ENCODE measurements at places on chromosomes 4 and X.

DNA sequence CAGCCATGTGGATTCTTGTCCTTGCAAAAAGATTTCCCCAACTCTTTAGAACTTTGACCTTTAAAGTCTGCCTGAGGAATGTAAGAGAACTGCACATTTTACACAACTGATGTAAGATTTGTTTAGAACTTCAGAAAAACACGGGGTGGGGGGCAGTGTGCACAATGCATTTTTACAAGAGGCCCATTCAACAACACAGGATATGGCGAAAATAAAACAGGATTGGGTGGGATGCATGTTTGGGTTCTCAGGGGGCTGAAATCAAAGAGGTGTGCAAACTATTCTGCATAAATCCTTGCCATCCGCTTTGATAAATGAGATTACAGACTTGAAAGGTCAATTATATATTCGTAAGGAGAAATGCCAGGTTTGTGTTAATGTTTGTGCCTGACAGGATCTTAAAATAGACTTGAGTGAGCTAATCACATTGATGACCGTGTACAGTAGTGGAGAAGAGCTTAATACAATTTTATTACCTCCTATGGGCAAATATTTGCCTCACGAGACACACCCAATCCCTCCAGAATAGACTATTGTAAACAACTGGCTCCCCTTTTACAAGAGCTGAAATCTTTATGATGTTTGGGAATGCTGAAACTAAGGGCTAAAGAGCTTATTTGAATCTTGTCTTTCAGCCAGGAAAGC lies 184.1 kb upstream of the LEF1 start:
- DNase-seq, result no peak

DNA sequence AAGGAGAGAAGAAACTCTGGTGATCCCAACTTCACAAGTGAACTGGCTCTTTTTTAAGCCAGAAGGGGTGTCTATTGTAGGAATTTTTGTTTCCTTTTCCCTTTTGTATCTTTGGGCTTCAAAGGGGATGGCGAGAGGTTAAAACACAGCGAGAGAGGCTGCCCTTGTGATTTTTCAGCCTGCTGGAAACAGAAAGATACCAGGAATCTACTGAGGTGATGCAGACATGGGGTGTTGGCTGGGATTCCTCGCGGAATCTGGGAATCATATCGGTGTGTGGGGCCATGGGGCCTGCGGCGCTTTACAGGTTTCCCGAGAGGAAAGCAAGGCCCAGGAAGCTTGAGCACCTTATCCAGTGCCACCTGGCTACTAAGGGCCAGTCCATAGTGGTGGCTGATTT lies 99.4 kb upstream of the STX18 start:
- no peak for DNase-seq

DNA sequence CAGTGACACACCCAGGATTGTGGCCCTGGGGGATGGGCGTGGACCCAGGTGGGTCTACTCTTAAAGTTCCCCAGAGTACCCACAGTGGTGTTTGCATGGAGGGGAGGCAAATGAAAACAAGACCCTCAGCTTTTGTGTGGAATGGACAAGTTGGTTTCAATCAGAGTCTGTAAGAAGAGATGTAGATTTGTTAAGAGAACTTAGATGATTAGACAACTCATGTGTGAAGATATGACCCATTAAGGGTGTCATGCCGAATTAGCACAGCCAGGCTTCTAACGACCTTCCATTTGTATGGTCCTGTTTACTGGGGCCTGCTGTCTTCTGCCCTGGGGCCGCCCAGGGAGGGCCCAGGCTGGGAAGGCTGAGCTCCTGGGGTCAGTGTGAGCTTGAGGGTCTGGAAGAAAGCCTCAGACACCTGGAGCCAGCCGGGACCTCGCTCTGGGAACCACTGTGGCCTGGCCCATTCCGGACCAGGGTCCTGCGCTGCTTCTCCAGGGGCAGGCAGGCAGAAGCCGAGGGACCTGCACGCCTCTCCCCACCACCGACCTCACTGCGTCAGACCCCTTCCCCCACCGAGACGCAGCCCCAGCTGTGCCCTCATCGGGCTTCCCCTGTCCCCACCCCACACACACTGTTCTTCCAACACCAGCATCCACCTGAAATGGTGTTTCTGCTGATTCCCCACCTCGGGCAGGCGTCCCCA lies 20.4 kb downstream of the UVSSA start:
- DNase-seq, result no peak

- DNase-seq, result no peak
Measured at GRCh38 chr4:24235618-24236017, 345.8 kb upstream of the PPARGC1A start.

DNA sequence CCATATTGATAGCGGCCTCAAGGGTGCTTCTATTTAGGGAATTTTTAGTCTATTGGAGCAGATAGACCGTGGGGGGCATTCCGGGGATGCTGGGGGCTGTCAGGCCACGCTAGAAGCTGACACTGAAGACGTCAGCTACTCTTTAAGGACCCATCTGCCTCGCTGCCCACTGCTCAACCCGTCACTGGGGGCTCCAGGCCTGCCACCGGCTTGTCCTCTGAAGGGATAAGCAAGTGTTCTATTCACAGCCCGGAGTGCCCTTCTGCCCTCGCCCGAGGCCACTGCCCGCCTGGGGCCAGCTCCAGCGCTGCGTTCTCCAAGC lies 679 bp upstream of the MSL3 start:
- DNase-seq, result no peak

- DNase-seq, result peak; percentile 51
Measured at GRCh38 chr4:1043651-1044468, 32.4 kb downstream of the FGFRL1 start.

DNA sequence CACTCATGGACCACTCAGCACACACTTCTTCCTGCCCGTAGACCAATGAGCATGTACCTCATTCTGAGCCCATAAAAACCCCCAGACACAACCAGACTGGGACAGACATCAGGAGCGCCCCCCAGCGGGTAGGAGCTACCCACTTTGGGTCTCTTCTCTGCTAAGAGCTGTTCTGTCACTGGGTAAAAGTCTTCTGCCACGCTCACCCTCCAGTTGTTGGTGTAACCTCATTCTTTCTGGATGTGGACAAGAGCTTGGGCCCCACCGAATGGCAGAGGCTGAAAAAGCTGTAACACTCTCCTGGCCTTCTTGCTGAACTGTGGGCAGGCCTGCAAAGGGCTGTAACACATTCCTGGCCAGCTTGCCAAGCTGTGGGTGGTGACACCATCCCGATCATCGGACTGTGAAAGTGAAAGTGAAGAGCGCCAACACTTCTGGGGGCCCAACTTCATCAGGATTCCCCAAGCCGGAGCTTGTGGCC lies 137.6 kb downstream of the TECRL start:
- DNase-seq, result no peak

GRCh38 chr4:26008737-26009136 lies 94.7 kb downstream of the SMIM20 start:
- DNase-seq, result no peak

DNA sequence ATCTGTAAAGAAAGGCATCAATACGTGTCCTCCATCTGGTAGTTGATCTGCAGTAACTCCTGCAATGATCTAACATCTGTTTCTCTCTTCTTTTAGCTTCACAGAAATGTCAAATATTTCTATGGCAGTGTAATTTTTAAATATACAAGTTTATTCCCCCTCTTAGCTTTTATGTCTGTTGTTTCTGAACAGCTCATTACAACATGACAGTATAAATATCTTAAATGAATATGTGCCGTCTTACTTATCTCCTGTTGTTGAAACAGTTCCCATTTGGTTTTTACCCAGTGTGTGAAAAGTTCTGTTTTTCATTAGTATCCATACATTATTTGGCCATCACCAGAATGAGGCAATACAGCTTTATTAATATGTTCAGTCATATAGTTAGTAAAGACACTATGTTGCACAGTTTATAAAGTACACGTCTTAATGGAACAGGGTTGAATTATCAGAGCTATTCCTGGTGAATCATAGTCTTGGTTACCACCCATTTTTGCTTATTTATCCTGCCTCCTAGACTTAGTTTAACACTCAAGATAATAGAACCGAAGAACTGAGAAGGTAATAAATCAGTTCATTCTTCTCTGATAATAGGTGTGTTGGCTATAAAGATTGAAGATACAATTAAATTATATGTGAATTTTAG lies 321.6 kb downstream of the TENM3 start:
- DNase-seq, result no peak

GRCh38 chr4:53654300-53654758 lies 63.0 kb upstream of the LNX1 start:
- no peak for DNase-seq

DNA sequence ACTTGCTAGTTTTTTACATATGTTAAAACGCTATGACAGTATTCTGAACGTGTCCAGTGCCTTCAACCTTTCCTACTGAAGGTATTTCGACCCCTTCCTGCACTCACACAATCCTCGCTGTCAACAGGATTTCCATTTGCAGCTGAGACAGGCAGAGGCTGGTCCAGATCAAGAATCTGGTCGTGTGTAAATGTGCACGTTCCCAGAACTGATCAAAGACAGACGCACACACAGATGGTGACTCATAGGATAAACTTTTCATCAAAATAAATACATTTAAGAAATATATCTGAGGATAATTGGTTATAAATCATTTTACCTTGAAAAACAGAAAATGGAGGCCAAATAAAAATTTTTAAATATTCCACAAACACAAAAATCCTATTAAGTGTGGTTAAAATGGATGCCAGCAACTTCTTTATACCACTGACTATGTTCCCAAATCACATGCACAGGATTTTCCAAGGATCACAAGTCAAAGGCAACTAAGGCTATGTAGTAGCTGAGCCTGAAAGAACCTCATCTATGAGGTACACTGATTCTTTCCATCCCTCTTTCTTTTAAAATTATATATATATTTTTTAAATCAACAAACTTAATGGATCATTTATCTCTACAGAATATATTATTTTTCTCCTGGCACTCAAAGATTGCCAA lies 85.9 kb downstream of the RNF150 start:
- DNase-seq, result no peak

DNA sequence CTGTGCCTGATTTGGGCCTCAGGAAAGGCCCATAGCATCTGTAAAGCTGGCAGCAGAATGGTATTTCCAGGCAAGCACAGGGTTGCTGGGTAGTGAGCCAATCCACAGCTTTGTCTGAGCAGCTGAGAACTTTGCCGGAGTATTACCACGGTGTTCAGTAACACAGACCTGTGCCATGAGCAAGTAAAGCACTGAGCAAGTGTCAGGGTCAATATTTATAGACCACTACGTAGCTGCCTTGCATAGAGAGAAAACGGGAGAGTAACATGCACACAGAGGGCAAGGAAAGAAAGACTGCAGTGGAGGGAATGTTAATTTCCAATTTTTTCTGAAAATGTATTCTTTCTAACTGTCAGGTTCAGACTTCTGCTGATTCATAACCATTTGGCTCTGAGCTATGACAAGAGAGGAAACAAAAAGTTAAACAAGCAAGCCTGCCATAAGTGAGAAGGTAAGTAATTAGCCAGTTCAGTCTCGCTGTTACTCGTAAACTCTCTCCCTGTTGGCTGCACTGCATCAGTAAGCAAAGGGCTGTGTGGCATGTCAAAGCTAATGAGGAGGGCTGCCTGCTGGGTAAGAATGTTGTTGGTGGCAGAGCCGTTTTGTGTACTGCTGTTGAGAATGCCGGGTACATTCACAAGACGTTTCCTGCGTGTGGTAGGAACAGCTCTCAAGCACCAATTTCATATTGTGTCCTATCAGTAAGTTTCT lies 238.1 kb downstream of the BMPR1B start:
- DNase-seq, result no peak

- no peak for DNase-seq
Measured at GRCh38 chr4:40182001-40182400, 14.8 kb upstream of the RHOH start.

GRCh38 chr4:179894066-179894778 lies 2349.0 kb upstream of the TENM3 start:
- no peak for DNase-seq

- no peak for DNase-seq
Measured at GRCh38 chrX:69074726-69075125, 90.5 kb downstream of the PJA1 start.

DNA sequence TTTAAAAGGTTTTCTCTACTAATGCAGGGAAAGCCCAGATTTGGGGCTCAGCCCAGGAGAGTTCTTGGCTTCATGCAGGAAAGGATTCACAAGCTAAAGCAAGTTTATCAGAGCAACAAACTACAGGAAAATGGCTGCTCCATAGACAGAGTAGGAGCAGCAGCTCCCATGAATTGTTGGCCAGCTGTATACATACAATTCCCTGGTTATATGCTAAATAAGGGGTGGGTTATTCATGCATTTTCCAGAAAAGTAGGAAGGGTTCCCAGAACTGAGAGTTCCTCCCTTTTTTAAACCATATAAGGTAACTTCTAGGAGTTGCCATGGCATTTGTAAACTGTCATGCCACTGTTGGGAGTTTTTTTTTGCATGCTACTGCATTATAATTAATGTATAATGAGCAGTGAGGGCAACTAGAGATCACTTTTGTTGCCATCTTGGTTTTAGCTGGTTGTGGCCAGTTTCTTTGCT lies 2.6 kb downstream of the C4orf33 start:
- DNase-seq, result no peak

DNA sequence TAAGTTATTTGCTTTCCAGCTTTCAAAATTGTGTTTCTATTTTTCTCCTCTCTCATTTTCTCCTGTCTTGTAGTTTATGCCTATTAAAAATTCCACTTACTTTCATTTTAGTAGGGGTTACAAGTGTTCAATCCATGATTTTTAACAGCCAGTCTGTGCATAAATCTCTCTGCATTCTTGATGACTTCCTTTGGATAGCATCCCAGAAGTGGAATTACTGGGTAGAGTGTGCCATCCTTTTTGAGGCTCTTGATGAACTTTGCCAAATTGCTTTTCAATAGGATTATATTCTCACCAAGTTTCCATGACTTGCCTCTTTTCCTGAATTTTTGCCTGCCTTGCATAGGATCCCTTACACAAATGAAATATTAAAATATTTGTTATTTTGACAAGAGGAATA lies 58.5 kb downstream of the DIPK2B start:
- no peak for DNase-seq

GRCh38 chr4:55444827-55445226 lies 49.1 kb downstream of the TMEM165 start:
- DNase-seq, result no peak

DNA sequence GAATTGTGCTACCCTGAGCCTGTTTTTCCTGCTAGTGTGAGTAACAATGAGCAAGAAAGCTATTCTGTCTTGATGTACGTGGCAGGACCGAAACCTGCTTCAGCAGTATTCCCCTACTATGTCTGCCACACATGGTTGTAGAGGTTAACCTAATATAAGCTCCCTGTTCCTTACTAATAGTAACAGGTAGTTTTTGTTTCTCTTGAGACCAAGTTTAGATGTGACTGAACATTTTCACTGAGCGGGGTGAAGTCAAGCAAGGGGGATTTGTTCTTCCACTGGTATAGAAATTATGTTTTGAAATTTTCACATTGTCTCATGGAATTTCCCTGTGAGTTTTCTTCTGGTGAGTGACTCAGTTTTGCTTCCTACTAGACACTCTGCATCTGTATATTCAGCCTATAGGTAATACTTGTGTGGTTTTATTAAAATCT lies 37.3 kb downstream of the RRAGB start:
- no peak for DNase-seq

Data from WERI-Rb-1 (cell line).